ENCODE measurements at places on chromosomes 1 and 21.

DNA sequence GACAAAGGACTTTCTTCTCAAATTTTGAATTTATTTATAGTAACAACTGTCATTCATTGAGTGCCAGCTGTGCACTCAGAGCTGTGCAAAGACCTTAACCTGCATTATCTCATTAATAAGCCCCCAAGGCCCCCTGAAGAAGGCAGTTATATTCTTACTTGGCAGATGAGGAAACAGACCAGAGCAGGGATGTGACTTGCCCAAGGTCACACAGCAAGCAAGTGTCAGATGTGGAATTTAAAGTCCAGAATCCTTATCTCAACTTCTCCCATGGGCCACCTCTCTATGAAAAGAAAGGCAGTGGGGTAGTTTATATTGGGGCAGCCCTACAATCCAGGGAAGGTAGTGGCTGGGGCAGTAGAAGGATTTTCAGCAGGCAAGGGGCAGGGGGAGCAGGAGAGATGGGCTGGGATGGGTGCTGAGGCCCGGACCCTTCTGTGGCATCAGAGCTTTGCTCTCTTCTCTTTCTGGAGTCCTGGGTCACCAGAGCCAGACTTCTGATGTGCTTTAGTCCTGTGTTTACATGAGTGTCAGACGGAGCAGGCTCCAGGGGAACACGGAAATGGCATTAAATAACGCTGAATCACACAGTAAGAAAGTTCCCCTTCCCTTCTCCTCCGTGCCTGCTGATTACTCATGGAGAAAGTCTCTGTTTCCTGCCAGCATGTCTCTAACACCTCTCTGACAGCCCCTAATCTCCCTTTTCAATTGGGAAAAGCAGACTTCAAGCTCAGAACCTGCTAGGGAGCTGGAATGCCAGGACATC, 39.5 kb downstream of the EPHB2 start:
- DNase-seq, result no peak

DNA sequence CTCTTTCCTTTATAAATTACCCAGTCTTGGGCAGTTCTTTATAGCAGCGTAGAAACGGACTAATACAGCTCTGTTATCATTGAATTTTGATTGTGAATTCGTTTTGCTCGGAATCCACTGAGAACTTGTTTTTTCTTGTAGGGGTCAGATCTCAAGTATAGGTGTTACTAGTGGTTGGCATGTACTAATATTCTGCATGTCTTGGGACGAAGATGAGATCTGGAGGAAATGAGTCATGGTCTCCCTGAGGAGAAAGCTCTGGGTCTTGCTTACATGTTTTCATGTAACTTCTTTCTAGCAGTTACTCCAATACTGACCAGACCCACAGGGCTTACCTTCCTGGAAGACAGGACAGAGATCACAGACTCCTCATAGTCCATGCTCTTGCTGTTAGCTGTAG, 30.3 kb downstream of the ZSCAN20 start:
- DNase-seq, result no peak

DNA sequence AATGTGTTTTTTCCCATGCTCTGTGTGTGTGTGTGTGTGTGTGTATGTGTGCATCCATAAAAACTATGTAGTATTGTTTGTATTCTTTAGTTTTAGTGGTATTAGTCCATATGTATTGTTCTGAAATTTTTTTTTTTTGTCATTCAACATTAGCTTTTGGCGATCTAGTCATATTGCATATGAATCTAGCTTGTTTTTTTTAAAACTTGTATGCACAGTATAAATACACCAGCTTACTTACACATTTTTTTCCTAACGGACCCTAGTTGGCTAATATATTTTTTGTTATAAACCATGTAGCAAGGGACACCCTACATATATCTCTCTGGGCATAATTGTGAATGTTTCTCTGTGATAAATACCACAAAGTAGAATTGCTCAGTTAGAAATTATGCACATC, 359.7 kb downstream of the SRGAP2C start:
- DNase-seq, result no peak

DNA sequence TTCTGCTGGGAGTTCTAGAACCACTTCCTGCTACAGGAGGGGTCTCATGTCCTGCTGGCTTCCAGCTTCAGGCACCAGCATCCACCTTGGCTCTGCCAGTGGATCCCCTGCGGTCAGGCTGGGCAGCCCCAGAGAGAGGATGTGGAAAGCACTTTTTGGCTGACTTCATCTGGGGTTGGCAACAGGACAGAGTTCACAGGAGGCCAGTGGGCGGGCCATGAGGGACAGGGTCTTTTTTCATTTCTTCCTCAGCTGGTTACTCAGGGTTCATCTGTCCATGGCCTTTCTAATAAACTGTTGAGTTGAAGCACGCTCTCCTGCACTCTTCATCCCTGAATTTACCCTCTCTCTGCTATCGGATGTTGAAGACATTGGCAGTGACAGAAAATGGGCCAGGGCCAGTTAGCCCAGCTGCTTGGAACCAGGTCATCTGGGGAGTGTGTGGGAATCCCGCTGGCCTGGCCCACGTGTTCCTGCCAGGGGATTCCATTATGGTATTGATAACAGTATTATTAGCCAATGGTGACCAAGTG, 45.2 kb downstream of the RPS6KA1 start:
- no peak for DNase-seq

DNA sequence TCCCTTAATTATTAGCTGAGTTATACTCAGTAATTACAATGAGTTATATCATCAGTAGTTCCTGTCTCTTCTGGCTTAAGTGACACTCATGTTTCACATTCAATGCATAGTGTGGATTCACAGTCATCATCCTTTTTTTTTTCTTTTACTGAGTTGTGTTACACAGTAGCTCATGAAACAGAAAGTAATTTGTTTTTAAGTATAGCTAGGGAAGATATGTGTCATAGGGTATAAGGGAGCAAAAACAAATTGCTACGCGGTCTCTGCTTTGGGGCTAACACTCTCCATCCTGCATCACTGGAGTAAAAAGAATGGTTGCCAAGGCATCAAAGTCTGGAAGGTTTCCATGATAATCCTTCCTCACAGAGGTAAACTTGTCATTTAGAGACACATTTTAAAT, 971.7 kb upstream of the NCAM2 start:
- no peak for DNase-seq

GRCh38 chr1:59089036-59089798, 207.7 kb upstream of the FGGY start:
- no peak for DNase-seq
